ENCODE measurements at places on chromosomes 2 and 18.

- no peak for DNase-seq
These were observed 22.5 kb downstream of the PASK start for GRCh38 chr2:241126771-241127202.

DNA sequence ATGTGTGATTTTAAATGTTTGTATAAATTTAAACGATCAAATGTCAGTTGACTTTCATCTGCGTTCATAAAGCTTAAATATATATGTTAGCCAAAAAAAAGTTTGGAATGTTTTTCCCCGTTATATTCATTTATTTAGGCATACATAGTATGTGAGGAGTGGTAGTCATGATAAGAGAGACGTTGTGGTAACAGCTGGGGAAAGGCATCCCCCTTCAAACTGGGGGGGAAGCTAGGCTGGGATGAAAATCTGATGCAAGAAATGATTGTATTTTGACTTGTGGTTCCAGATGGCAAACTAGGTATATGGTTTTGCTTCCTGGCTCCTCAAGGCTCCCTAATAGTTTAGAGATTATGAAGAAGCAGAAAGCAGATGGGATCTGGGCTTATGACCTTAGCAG is 30.1 kb downstream of the ITGA6 start:
- no peak for DNase-seq

- DNase-seq = no peak
These were observed 12.5 kb upstream of the TEX261 start for GRCh38 chr2:71006955-71007799.

DNA sequence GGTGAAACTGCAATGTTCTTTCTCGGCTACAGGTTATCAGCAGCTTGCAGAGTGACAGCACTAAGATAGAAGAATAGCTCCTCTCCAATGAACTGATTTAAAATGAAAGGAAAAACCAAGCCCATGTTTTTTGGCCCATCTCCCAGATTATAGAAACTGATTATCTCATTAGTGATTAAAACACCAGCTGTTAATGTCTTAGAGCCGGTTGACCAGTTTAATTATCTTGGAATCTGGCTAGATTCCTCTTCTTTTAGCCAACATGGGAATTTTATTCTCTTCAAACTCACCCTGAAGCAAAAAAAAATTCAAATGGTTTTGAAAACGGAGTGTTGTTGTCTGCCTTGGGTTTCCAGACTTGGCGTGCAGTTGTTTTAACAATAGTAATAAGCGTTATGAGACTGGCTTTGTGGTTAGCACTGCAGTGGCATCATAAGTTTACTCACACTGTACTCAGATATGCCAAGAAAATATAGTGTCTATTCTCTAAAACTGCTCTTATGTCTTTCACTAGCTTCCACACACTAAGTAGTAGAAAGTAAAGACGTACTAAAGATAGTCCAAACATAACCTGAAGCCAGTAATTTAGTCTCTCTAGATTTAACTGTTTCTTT is 665.3 kb downstream of the STK39 start:
- no peak for DNase-seq

- no peak for DNase-seq
These were observed 39.1 kb downstream of the FN1 start for GRCh38 chr2:215396595-215397313.

DNA sequence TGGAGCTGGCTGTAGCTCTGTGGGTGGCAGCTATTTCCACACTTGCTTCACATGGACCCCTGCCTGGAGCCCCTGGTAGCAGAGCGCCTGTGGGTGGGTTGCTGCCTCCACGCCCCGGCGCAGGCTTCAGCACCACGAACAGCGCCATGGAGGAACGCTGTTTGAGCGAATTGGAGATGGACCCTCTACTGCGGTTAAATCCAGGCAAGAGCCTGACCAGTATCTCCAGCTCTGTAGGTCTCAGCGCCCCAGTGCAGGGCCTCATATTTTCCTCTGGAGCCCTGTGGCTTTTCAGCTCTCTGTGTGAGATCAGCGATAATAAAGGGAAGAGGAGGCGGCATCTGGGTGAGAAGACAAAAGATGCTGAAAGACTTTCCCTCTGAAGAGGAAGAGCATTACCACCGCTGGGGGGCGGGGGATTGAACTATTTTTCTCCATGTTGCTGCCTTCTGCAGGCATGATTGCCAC is 12.0 kb downstream of the ONECUT2 start:
- DNase-seq = no peak

- DNase-seq = no peak
These were observed 11.0 kb downstream of the RTP5 start for GRCh38 chr2:241880311-241881073.

GRCh38 chr2:42934580-42935186 is 142.3 kb upstream of the HAAO start:
- no peak for DNase-seq

- no peak for DNase-seq
These were observed 12.1 kb downstream of the TTL start for GRCh38 chr2:112493858-112494648.

DNA sequence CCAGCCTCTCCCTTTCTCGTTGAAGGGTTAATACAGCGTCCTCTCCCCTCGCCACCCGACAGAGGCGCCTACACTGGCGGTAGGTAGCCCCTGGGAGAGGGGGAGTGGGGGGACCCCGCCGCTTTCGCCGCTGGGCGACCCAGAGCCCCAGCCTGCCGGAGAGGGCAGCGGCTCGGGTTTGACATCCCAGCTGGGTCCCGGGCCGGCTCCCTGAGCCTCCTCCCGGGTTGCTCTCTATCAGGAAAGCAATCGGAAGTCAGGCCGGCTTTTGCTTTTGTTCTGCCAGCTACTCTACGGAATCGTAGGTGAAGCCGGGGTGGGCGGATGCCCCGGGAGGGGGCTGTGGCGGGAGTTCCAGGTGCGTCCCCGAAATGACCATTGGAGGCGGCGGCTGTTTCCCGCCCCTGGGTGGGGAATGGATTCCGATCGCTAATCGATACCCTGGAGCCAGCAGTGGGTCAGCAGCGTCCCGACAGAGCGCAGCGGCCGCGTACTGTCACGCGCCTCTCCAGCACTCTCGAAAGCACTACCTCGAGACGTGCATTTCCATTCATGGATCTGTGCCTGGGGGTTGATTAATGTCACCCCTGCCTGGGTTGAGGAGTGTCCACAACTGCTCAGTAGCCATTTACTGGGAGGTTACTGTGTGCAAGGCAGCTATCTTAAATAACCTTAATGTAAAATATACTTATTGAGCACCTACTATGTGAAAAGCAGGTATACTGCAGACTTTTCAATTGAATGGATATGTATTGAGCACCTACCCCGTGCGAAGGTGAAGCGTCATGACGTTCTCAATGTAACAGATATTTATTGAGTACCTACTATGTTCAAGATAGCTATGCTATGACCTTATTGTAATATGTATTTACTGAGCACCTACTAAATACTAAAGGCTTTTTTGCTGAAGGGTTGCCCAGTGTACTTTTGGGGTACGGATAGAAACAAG is 1.1 kb downstream of the MAPK4 start:
- no peak for DNase-seq

- DNase-seq = no peak
These were observed 26.2 kb downstream of the HRH4 start for GRCh38 chr18:24486684-24487083.

GRCh38 chr2:39922679-39923405 is 143.8 kb upstream of the THUMPD2 start:
- DNase-seq = no peak

DNA sequence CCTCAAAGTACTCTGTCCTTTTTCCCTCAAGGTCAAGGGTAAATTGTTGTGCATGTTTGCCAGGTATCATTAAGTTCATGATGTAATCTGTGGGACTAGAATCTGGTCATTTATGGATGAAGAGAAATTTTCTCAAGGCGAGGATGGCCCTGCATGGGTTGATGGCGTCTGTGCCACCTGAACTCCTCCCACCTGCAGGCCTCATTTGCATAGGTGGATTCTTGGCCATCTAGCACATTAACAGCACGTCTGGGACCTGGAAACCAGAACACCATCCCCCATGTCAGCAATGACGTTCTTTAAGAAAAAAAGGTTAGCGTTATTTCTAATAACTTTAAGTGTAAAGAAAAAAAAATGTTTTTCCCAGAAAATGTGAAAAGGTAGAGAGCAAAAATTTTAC is 145.8 kb downstream of the ESCO1 start:
- DNase-seq = no peak

DNA sequence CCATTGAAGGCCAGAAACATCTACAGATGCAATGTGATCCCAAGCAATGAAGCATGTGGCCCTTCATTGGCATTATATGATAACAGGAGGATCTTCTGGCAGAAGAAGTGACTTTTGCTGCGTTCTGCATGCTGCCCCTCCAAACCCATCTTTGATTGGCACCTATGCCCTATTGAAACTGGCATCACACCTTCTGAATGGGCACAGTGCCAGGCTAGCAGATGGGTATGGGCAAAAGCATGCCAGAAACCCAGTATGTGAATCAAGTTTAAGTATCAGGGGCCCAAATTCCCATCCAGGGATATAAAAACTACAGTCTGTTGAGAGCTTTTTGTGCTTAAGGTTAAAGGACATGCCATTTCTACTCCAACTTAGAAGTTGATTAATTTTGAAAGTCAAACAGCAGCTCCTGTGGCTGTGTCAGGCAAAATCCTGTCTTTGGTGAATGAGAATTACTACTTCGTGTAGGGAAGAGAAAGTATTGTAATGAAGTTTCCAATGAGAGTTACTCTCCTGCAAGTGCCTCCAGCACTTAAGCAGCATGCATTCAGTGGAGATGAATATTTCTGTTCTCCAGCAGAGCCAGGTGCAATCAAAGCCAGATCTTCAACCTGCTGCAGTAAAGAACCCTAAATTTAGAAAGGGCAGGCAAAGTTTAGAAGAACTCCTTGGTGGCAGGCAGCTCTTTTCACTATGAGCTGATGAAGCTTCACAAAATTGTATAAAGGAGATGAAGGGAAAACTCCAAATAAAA is 8.6 kb downstream of the VRK2 start:
- DNase-seq = no peak

Data from brain pericyte (primary cell).